Karpas-422 (cell line): ENCODE measurements at places on chromosomes 13 and 19. TPM values are rescaled to one million over a fixed set of nuclear protein-coding genes. Genes with fewer than 3 reads are reported as not detected.
A peak's percentile ranks its signal among the peaks of the same experiment; 100 is the strongest.

Gene RDH8
- not detected in 2 replicates for total RNA-seq

Gene POU4F1
- total RNA-seq: not detected in 2 replicates

Gene FBXO17
- not detected in 2 replicates for total RNA-seq

Gene CCDC70
- not detected in 2 replicates for total RNA-seq

Gene BIVM
- total RNA-seq: not detected in 2 replicates

Gene CACNG6
- total RNA-seq: not detected in 2 replicates

Gene BRSK1
- total RNA-seq: 15.5 and 31.0 TPM in 2 replicates

Gene MBD3
- 42.2 and 124 TPM in 2 replicates for total RNA-seq

- no peak for DNase-seq
Observed at GRCh38 chr19:5851302-5851701, at the start of gene FUT3. Gene FUT3 (minus strand): TSS chr19:5851449.

GRCh38 chr13:45332036-45332830, 8.8 kb downstream of the TPT1 start:
- peak; percentile 51 for DNase-seq

DNA sequence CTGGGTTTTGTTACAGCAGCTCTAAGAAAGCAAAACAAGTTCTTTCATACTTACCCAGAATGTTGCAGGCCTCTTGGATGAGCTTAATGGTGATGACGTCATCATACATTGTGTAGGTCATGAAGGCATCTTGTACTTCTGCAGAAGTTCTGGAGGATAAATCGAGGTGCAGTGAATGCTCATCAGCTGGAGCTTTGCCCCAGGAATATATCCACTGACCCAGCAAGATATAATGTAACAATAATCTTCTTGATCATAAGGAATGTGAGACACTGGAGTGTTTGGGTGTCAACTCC, 63.0 kb downstream of the C13orf42 start:
- DNase-seq: no peak

- no peak for DNase-seq
Observed at GRCh38 chr19:14650161-14650560, 24.5 kb downstream of the ADGRE3 start.

DNA sequence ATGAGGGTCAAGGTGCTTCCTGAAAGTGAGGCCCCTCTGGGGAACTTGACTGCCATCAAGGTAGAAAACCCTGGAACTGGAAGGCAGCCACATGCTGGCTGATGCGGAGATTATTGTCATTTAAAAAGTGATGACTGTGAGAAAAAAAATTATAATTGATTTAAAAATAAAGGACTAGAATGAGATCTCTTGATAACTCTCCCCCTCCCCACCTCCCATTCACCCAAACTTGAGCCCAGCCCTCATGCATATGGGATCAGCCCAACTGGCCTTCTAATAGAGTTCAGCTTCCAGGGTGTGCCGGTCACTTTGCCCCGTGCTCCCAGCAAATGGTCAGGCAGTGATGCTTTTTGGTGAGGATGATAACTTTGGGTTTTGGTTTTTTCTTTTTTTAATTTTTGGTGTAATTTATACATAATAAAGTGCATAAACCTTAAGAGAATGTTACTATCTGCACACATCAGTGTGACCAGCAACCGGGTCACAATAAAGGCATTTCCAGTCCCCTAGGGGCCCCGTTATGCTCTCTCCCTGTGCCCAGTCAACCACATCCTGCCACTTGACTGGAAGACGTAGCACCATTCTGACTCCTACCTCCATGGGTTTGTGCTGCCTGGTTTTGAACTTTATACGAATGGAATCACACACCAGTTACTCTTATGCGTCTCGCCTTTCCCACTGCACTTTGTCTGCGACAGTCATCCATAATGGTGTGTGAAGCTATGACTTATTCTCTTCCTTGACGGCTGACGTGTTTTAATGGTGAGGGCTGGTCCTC, 187.9 kb downstream of the USP12 start:
- DNase-seq: no peak

GRCh38 chr13:34303346-34303745, 485.4 kb downstream of the RFC3 start:
- DNase-seq: no peak

DNA sequence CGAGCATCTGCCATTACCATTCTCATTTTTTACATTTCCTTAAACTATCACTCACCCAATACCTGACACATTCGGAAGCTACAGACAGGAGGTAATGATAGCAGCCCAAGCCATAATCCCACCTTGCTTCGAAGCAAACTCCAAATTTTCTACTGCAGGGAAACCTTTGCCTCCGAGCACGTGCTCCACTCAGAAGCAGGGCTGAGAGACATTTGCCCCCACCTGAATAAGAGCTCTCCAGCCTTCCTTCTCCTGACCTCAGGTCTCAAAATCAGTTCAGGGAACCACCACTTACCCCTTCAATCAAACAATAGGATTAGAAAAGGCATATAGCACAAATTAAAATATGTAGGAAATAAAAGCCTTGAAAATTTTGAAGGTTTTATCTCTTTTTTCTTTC, 2.3 kb upstream of the DACH1 start:
- DNase-seq: no peak

DNA sequence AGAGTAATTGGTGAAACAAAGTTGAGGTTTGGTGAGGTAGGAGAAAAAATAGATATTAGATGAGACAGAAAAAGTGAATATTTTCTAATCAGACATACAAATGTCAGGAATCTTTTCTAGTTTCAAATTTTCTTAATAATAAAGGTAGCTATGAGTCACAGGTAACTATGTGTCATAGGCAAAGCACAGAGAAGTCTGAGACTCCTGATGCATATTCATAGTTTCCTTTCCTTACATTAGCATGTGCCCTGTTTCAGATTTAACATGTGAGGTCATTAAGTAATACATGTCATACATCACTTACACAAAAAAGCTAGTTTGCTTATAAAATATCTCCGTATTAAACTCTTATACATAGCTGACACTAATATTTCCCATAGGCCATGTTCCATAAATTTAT, 1141.3 kb upstream of the PCDH20 start:
- DNase-seq: no peak

- DNase-seq: peak; percentile 40
Observed at GRCh38 chr13:31739226-31739625, at the start of gene RXFP2. Gene RXFP2 (plus strand): TSS chr13:31739526. CDS start chr13:31739613, 87 bp downstream.

GRCh38 chr13:51825165-51825592, 19.8 kb downstream of the TMEM272 start:
- DNase-seq: no peak

- no peak for DNase-seq
Observed at GRCh38 chr19:41302624-41303351, 7.2 kb upstream of the CCDC97 start.

DNA sequence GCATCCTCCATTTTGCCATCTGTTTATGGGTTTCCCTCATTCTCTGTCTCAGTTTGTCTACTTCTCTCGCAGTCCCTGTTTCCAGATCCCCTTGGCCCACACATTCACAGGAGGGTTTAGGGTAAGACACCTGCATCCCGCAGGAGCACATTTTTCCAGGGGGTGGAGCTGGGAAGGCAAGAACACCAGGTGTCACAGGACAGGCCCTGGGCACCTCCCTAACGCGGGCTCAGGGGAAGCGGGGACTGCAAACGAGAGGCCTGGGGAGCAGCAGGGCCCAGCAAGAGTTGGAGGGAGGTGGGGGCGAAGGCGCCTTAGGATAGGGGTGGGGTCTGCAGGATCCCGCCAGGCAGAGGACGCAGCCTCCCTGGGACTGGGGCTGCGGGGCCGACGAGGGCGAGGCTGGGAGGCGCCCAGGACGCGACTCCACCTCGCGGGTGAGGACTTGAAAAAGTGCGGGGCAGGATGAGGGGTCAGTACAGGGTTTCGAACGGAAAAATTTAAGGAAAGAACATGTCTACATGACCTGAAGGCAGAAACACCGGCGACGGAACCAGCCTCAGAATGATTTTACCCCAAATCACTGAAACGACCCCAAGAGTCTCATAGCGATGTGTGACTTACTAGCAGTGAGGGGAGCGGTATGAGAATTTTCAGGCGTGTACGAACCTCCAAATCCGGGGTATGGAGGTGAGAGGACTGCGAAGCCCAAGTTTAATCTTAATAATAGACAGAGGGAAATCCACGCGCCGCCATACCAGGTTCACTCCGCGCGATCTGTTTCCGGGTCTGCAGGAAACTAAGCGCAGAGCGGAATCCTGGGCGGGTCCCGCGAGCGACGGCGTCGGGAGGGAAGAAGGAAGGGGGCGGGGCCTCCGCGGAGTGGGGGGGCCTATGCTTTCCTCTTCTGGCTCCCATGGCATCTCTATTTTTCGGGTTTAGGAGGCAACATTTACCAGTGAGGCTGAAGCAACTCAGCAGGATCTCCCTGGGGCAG, 7.1 kb upstream of the ERVV-2 start:
- DNase-seq: no peak

DNA sequence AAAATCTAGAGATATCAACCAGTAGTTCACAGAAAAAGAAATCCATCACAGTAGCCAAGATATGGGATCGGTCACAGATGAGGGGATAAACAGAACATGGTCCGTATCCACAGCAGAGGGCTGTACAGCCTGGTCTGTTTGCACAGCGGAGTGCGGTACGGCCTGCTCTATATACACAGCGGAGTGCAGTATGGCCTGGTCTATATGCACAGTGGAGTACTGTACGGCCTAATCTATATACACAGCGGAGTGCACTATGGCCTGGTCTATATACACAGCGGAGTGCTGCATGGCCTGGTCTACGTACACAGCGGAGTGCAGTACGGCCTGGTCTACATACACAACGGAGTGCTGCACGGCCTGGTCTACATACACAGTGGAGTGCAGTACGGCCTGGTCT, 43.0 kb upstream of the MCF2L start:
- no peak for DNase-seq

DNA sequence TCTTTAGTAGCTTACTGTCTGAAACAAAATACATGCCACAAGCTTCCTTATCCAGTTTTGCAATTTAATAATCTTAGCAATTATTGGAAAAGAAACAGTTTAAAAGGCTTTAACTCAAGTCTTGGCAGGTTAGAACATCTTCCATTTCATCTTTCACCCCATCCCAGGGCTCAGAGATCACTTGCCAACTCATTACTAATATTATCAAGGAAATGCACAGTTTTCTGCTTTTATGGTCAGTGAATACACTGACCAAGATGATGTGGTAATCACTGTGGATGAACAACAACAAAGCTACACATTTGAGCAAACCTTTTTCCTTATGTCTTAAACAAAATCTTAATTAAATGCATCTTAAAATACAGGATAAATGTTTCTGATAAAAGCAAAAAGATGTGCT, 48.0 kb upstream of the ITM2B start:
- DNase-seq: no peak

DNA sequence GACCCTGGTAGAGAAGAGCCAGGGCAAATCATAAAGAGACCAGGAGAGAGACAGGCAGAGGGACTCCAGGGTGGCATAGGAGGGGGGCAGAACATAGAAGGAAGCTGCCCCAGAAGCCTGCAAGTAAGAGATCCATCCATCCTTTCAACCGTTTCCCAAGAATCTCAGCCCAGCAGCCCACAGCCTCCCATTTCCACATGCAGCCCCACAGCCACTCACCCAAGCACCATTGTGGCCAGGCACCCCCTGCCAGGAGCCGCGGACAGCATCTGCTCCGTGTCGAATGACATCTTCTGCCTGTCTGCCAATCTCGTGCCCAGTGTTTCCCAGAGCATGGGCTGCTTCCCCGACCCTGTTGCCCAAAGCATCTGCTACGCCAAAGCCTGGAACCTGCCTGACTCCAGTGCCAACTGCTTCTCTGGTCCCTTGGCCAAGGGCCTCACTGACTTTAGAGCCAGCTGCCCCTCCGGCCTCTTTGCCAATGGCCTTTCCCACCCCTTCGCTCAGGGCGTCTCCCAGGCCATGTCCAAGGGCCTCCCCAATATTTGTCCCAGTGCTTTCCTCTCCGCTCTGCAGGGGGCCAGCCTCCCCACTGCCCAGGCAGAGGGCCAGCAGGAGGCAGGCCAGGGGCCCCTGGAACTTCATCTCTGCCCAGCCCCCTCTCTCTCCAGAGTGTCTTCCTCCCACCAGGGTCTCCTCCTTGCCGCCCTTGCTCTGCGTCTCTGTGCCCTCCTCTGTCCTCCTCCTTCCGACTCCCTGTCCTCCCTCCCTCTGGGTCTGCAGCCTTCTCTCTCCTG, 420 bp downstream of the DMKN start:
- no peak for DNase-seq

GRCh38 chr19:44552324-44552723, 22.8 kb upstream of the CEACAM20 start:
- DNase-seq: peak; percentile 83

DNA sequence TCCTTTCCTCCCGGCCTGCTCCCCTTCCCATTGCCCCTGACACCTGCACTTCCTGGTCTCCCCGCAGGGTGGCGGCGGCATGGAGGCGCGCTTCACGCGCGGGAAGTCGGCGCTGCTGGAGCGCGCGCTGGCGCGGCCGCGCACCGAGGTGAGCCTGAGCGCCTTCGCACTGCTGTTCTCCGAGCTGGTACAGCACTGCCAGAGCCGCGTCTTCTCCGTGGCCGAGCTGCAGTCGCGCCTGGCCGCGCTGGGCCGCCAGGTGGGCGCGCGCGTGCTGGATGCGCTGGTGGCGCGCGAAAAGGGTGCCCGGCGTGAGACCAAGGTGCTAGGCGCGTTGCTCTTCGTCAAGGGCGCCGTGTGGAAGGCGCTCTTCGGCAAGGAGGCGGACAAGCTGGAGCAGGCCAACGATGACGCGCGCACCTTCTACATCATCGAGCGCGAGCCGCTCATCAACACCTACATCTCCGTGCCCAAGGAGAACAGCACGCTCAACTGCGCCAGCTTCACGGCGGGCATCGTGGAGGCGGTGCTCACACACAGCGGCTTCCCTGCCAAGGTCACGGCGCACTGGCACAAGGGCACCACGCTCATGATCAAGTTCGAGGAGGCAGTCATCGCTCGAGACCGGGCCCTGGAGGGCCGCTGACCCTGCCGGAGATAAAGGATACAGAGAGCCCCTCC, 1.7 kb downstream of the TRAPPC5 start:
- no peak for DNase-seq
